ENCODE measurements at places on chromosomes 7 and 10.

GRCh38 chr10:124992462-124993344 is 50.8 kb downstream of the ZRANB1 start:
- no peak for DNase-seq

GRCh38 chr10:14016011-14016536 is 314.6 kb downstream of the FRMD4A start:
- DNase-seq = no peak

DNA sequence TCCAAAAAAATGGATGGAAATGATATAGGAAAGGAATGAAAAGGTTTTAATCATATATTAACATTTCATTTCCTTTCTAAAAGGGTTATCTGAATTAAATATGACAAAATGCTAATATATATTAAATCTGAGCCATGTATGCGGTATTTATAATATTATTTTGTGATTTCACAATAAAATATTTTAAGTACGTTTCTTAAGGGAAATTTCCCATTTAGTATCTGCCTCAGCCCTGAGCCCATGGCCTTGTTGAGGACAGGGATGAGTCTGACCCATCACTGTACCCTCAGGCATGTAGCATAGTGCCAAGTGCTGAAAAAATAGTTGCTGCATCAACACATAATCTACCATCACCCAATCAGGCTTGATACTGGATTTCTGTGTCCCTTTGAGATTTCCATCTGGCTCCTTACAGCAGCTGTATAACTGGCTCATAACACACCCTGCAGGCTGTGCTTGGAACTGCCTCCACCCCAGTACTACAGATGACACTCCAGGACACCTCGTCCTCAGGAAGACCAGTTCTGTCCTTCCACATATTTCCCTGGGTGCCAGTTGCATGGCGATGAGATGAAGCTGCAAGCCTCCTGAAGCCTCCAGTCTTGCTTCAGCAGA is 59.4 kb upstream of the ASAH2 start:
- DNase-seq = no peak

DNA sequence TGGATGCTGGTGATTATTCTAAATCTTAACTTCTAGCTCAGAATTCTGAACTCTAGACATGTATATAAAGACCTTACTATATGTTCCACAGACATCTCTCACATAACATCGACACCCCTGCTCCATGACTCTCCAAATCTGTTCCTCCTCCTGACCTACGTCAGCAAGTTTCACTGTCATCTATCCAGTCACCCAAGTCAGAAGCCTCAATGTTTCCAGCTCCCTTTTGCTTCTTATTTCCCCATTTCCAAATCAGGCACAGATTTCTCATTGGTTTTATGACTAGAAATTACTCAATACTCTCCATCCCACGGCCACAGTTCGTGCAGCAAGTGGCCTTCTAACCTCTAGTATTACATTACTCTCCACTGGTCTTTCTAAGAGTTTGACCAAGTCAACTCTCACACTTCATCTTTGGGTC is 28.5 kb downstream of the EPC1 start:
- DNase-seq = no peak

GRCh38 chr7:11833431-11833830 is 1.4 kb upstream of the THSD7A start:
- no peak for DNase-seq

DNA sequence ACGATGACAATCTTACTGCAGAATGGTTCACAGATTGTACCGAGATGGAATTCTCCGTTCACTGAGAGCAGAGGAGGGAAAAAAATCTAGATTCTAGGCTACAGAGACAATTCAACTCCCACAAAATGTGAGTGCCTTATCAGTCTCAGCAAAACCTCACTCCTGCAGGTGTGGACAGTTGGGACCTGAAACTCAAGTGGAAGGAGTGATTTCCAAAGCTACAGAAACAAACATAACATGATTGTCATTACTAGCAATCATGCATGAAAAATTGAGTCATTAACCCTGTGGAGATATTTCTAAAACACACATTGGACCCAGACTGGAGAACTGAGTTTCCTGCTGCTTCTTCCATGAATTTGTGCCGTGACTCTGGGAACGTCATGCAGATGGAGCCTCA is 70.3 kb downstream of the CALML3 start:
- no peak for DNase-seq

GRCh38 chr7:1586827-1587705 is 17.2 kb upstream of the PSMG3 start:
- DNase-seq = no peak

- no peak for DNase-seq
Observed at GRCh38 chr10:118955951-118956801, 73.3 kb upstream of the NANOS1 start.

- DNase-seq = no peak
Observed at GRCh38 chr10:6351495-6351894, 148.8 kb downstream of the PFKFB3 start.

GRCh38 chr7:259191-259505 is 30.8 kb upstream of the FOXL3 start:
- no peak for DNase-seq

DNA sequence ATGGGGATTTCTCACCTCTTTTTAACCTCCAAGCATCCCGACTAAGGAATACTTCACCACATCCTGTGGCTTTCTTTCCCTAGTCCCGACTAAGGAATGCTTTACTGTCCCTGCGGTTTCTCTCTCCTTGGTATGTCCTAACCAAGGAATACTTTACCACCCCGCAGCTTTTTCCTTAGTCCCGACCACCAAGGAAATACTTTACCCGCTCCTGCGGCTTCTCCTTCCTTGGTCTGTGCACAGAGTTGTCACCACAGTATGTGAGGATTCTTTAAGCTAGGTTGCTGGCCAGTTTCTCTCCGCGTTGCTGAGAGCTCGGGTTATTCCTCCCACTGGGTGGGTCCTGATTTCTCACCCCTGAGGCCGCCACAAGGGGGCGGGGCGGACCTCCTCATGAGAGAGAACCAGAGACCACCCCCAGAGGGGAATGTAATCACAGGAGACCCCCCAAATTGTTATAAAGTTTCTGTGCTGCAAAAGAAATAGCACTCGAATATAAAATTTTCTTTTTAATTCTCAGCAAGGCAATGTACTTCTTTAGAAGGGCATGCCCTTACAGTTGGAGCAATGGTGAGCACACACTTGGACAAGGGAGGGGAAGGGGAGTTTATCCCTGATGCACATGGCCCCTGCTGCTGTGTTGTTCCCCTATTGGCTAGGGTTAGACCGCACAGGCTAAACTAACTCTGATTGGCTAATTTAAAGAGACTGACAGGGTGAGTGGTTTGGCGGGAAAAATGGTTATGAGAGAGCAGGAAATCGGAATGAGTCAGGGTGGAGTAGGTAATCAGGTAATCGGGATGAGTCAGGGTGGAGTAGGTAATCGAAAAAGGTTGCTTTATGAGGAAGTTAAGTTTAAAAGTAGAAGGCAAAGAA is 12.8 kb downstream of the SUGCT start:
- no peak for DNase-seq

GRCh38 chr10:637771-638195 is 51.7 kb downstream of the DIP2C start:
- DNase-seq = no peak

DNA sequence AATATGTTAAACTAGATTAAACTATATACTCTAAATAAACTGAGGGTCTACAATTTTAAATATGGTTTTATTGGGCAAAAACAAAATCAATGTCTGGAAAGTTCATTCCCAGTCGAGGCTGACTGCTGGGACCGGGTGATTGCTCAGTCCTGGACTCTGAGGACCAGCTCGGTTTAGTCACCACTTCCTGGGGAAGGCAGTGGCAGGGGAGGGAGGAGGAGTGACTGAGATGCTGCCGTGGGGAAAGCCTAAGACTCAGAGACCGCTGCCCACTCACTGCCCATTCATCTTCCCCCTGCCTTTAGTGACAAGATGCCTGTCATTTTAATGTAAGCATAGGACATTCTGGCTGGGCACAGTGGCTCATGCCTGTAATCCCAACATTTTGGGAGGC is 29.0 kb downstream of the ATOH7 start:
- DNase-seq = no peak

- no peak for DNase-seq
Observed at GRCh38 chr10:59337201-59337652, 25.1 kb downstream of the FAM13C start.

GRCh38 chr7:44720301-44720700 is 28.3 kb upstream of the ZMIZ2 start:
- no peak for DNase-seq

DNA sequence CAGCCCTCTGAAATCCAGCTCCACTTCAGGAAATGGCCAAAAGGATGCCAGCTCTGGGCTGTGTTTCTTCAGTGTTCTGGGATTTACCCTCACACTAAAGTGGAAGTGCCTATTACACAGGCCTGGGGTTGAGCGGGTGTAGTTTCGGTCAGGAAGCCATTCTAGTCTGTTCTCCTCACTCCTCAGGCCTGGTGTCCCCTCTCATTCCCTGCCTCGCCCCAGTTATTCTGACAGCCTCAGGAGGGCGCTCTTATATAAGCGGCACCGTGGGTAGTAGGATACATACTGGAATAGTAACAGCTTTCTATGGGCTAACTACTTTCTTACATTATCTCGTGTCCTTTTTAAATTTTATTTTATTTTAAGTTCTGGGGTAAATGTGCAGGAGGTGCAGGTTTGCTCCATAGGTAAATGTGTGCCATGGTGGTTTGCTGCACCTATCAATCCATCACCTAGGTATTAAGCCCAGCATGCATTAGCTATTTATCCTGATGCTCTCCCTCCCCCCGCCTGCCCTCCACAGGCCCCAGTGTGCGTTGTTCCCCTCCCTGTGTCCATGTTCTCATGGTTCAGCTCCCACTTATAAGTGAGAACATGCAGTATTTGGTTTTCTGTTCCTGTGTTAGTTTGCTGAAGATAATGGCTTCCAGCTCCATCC is 12.2 kb upstream of the LGI1 start:
- DNase-seq = no peak

- no peak for DNase-seq
Observed at GRCh38 chr7:30196408-30196807, 61.6 kb downstream of the MTURN start.

DNA sequence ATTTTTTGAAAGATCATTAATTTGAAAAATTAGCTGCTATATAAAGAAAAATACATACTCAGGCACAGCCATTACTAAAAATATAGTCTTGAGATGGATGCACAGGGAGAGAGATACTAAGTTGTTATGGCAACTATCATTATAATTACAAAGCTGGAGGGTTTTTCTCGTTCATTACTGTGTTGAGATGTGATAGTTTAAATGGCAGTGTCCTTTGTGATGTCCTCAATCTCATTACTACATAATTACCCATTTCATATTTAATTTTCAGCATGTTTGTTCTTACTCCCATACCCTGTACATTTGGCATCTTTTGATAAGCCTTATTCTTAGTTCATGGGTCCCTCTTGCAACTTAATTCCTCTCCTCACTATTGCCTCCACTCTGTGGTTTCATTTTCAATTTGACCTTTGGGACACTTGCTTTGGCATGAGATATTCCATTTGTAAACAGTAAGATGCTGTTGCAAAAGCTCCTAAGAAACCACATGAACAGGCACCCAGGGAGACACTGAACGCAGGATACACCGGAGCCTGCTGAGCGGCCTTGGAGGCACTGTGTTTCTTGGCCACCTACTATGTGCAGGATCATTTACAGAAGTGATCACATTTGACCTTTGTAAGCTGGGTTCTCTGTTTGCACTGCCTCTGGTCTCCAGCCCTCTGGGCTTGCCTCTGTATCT is 4.8 kb upstream of the CPXM2 start:
- DNase-seq = no peak

- DNase-seq = no peak
Observed at GRCh38 chr7:139341776-139342226, 664 bp downstream of the FMC1 start.

- no peak for DNase-seq
Observed at GRCh38 chr7:6159524-6160031, 112.8 kb downstream of the CYTH3 start.

GRCh38 chr7:104267701-104268368 is 60.0 kb upstream of the ORC5 start:
- DNase-seq = no peak

DNA sequence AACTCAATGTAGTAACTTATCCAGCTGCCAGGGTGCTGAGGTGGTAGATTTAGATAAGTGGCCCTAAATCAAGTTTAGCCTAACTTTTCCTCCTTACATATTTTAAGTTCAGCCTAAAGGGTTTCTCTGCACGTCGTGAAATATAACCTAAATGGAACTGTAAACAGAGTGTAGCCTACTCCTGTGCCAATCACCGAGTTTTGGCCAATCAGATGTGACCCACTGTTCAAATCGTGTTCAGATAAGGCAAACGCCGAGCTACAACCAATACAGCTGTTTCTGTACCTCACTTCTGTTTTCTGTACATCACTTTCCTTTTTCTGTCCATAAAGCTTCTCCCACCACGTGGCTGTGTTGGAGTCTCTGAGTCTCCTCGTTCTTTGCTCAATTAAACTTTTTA is 904.2 kb upstream of the POT1 start:
- no peak for DNase-seq

DNA sequence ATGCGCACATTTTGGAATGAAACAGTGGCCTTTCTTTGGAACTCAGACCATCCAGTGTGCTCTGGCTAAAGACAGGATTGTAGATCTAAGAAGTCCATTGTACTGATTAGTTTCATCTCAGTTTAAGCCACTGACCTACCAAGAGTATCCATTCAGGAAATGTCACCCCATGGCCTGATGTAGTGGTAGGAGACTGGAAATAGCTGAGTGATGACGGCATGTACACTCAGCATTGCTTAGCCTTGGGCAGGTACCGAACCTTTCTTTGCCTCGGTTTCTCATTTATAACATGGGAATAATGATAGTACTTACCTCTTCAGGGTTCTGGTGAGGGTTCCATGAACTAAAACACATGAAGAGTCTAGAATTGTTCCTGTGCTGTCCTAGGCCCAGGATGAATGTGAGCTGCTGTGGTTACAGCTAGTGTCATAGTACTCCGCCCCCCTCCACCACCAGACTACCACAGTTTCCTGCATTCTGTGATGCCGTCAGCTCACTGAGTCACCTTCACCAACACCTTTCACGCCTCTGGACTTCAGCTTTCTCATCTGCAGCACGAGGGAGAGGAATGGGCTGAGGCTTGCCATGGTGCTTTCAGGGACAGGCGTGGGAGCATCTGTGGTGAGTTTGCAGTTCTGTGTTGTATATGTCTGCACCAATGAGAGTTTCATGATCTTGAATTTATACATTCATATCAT is 484.0 kb upstream of the GALNT17 start:
- DNase-seq = peak; percentile 70

DNA sequence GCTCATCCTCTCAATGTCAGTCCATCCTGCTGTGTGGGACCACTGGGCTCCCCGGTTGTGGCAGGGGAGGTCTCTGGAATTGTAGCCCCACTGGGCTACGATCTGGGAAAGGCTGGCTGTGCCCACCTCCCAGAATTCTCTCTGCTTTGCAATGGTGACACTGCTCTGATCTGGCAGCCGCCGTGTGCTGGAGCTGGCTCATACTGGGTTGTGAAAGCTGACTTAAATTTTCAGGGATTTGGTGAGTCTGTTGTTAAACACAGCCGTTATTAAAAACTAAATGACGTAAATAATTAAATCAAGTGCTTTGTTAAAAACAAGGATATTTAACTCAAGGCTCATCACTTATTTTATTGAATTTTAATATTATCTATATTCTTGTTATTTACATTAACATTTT is 160.0 kb downstream of the TAX1BP1 start:
- DNase-seq = no peak
